Stomach (tissue), 19 donors: ENCODE measurements at places on chromosomes 5 and 9. TPM values are rescaled to one million over a fixed set of nuclear protein-coding genes. Genes with fewer than 3 reads are reported as not detected.

GRCh38 chr9:136617746-136618579 is 44.8 kb upstream of the EGFL7 start:
- DNase-seq, result peak; percentile 56
- peak overlapping the region; percentile 78 for H3K27ac ChIP-seq
- peaks cover 30% of the 10 kb centered on the region for H3K4me1 ChIP-seq
- H3K27me3 ChIP-seq, result no peaks in the 10 kb centered on the region
- no peaks in the 10 kb centered on the region for H3K36me3 ChIP-seq

GRCh38 chr9:122389799-122390481 is 19.1 kb downstream of the PTGS1 start:
- H3K27ac ChIP-seq, result peak overlapping the region; percentile 23
- H3K4me1 ChIP-seq, result peaks cover 4% of the 10 kb centered on the region
- no peaks in the 10 kb centered on the region for H3K27me3 ChIP-seq
- DNase-seq, result no peak
- H3K36me3 ChIP-seq, result peaks cover 7% of the 10 kb centered on the region

DNA sequence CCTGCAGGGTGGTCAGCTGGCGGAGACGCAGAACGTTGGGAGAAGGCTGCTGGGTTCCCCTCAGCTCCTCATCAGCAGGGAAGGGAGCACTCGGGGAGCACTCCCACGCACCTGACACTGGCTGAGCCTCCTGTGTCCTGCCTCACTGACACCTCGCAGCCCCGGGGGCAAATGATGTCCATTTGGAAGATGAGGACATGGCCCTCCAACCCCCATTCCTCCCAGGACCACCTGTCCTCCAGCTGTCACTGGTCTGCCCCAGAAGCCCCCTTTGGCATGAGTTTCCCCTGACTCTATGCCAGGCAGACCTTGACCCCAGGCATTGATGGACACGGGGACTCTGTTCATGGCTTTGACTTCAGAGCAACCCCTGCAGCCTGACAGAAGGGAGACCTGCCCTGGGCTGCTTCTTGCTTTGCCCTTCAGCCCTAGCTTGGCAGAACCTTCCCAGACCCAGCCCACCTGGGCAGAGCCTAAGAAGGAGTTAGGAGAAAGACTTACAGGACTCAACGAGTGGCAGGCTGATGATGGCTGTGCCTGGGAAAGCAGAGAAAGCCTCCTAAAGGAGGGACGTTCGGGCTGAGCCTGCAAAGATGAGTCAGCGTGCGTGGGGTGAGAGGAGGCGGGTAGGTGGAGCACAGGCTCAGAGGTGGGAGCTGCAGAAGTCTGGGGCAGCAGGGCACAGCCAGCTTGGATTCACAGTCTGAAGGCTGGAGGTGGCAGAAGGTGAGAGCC is 90.6 kb downstream of the LMX1B start:
- H3K36me3 ChIP-seq, result no peaks in the 10 kb centered on the region
- H3K27ac ChIP-seq, result no peak overlapping the region
- peaks cover 11% of the 10 kb centered on the region for H3K4me1 ChIP-seq
- H3K27me3 ChIP-seq, result no peaks in the 10 kb centered on the region
- H3K4me3 ChIP-seq, result no peak overlapping the region

GRCh38 chr5:155915601-155916000 is 411.4 kb upstream of the SGCD start:
- DNase-seq, result no peak
- H3K36me3 ChIP-seq, result no peaks in the 10 kb centered on the region
- H3K4me1 ChIP-seq, result no peaks in the 10 kb centered on the region
- H3K4me3 ChIP-seq, result no peak overlapping the region
- H3K27me3 ChIP-seq, result no peaks in the 10 kb centered on the region
- H3K27ac ChIP-seq, result no peak overlapping the region

- no peak overlapping the region for H3K27ac ChIP-seq
- DNase-seq, result no peak
Observed at GRCh38 chr5:9431496-9432258, 114.2 kb downstream of the SEMA5A start.

GRCh38 chr5:9437741-9438240 is 108.1 kb downstream of the SEMA5A start:
- no peak overlapping the region for H3K4me3 ChIP-seq
- no peaks in the 10 kb centered on the region for H3K27me3 ChIP-seq
- H3K36me3 ChIP-seq, result no peaks in the 10 kb centered on the region
- DNase-seq, result no peak
- H3K4me1 ChIP-seq, result no peaks in the 10 kb centered on the region

GRCh38 chr5:5218396-5218795 is 78.3 kb downstream of the ADAMTS16 start:
- no peak overlapping the region for H3K4me3 ChIP-seq
- no peaks in the 10 kb centered on the region for H3K4me1 ChIP-seq
- DNase-seq, result no peak
- H3K36me3 ChIP-seq, result no peaks in the 10 kb centered on the region
- no peak overlapping the region for H3K27ac ChIP-seq

DNA sequence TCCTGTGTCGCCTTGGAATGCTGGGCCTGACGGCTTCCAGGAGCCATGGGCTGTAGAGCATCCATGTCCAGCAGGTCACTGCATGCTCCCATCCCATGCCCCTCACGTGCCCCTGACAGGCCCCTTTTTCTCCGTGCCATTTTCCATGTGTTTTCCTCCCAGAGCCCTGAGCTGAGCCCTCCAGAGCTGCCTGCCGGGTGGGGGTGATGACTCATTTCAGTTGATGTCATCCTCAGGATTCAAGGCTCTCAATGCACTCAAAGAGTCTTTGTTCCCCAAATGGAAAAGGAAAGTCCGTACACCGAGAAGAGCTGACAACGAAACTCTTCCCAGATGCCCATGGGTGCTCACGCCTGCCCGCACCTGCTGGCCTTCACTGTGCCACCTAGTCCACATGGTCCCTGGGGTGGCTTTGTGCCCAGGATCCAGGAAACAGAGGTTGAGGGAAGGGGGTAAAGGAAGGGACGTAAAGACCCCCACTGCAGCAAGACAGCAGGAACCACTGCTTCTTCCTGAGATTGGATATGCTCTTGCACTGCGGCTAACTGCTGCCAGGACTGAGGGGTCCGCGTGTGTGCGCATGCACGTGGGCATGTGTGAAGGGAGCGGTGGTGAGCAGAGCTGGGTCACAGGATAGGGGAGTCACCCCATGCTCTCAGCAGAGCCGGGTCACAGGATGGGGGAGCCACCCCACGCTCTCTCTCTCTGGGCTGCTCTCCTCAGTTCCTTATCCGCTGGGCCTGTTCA is 27.6 kb downstream of the COL15A1 start:
- H3K27ac ChIP-seq, result peak overlapping the region; percentile 85
- no peak for DNase-seq
- H3K36me3 ChIP-seq, result no peaks in the 10 kb centered on the region
- no peaks in the 10 kb centered on the region for H3K27me3 ChIP-seq
- H3K4me1 ChIP-seq, result peaks cover 35% of the 10 kb centered on the region
- H3K4me3 ChIP-seq, result no peak overlapping the region

DNA sequence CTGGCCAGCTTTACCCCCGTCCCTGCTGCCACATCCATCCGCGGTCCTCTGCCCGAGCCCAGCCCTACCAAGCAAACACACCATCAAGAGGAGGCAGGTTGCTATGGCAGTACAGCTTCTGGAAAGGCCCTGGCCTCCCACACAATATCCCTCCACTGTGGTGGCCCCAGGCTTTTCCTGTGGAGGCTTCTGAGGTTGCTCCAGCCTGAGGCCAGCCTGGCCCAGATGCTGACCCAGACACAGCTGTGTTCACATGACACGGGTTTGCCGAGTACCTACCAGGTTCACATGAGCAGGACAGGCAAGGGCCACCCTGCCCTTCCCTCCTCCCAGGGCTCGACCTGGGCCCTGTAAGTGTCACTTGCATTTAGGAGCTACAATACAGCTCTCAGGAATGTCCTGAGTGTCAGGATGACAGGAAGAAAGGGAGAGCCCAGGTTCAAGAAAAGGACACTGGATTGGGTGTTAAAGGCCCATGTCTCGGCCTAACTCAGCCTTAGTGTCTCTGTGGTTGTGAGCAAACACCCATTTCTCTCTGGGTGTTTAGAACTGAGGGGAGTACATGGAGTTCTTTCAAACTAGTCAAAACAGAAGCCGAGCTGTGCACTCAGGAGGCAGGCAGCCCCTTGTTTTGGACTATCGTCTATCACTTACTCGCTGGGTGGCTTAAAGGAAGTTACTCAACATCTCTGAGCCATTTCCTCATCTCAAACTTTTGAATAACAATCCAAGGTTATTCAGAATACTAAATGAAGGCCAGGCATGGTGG is 40.2 kb downstream of the NAIF1 start:
- no peak for DNase-seq
- H3K27me3 ChIP-seq, result no peaks in the 10 kb centered on the region
- peak overlapping the region; percentile 54 for H3K27ac ChIP-seq
- H3K4me3 ChIP-seq, result no peak overlapping the region
- peaks cover 18% of the 10 kb centered on the region for H3K4me1 ChIP-seq

GRCh38 chr5:180160789-180161188 is 48.2 kb downstream of the RASGEF1C start:
- peaks cover 13% of the 10 kb centered on the region for H3K27me3 ChIP-seq
- no peaks in the 10 kb centered on the region for H3K36me3 ChIP-seq
- peak; percentile 17 for DNase-seq
- H3K4me3 ChIP-seq, result no peak overlapping the region

- peaks cover 98% of the 10 kb centered on the region for H3K27me3 ChIP-seq
- no peak for DNase-seq
- H3K36me3 ChIP-seq, result no peaks in the 10 kb centered on the region
- H3K4me3 ChIP-seq, result no peak overlapping the region
Observed at GRCh38 chr5:181114844-181115778, 15.9 kb downstream of the OR2V1 start.

DNA sequence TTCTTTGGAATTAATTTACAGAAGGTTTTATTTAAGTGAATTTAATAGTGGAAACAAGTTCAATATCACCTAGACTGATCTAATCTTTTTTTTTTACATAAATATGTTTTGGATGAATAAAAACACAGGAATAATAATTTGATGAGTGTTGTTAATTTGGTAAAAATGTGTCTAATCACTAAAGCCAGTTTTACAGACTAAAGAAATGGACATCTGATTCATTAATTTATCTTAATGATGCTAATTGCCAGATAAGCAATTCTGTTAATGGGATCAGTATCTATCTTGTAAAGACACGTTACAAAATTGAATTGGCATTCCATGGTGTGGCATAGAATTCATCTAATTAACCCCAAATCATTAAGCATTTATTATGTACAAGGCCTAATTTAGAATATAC is 743.3 kb upstream of the CDH6 start:
- DNase-seq, result no peak
- no peak overlapping the region for H3K4me3 ChIP-seq
- H3K27ac ChIP-seq, result no peak overlapping the region

The PIP5K1B gene
- polyA plus RNA-seq, result 27.2 TPM

The ADCY2 gene
- 0.98 TPM for polyA plus RNA-seq

The LECT2 gene
- not detected for polyA plus RNA-seq

The MEGF9 gene
- polyA plus RNA-seq, result 4.1 TPM

The CEL gene
- polyA plus RNA-seq, result 1.4 TPM

The CFAP90 gene
- 1.3 TPM for polyA plus RNA-seq

The OR1L6 gene
- polyA plus RNA-seq, result not detected

The PPP2R2B gene
- 0.25 TPM for polyA plus RNA-seq

The BNIP1 gene
- 13.3 TPM for polyA plus RNA-seq

The ENTREP1 gene
- 6.8 TPM for polyA plus RNA-seq
